ENCODE measurements at places on chromosomes 6 and 20.

GRCh38 chr6:57135885-57136284 lies 36.2 kb upstream of the BAG2 start:
- DNase-seq, result no peak

- DNase-seq, result no peak
These were observed 23.6 kb upstream of the WFDC2 start for GRCh38 chr20:45445805-45446562.

DNA sequence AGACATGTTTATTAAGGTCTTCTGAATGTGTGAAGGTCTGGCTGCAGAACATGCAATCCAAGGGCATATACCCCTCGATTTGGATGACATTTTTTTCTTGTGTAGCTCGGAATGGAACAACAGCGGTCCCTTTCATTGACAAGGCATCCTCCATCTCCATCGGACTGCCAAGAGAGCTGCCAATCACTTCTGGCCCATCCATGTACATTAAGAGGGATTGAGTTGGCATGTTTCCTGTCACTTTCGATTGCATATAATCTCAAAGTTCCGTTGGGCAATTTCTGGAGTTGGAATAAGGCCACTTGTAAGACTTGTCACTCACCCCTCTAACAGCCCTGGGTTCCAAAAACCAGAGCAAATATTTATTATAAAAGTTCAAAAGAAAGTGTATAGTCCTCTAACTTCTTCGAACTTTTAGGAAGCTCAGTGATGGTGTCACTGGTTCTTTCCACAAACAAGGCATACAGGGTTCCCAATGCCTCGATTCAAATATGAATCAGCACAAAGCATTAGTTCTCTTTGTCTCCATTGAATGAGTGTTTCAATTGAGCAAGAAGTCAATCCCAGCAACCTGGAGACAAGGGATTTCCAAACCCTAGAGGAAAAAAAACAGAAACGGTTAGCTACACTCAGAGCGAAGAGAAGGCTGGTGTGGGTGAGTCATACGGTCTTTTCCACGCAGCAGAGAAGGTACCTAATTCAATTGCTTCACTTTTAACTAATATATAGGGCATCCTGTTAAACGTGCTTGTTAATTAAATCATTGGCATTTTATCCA lies 10.9 kb downstream of the ZNF217 start:
- DNase-seq, result no peak

- DNase-seq, result peak; percentile 75
These were observed 13.0 kb downstream of the CD83 start for GRCh38 chr6:14130435-14131075.

DNA sequence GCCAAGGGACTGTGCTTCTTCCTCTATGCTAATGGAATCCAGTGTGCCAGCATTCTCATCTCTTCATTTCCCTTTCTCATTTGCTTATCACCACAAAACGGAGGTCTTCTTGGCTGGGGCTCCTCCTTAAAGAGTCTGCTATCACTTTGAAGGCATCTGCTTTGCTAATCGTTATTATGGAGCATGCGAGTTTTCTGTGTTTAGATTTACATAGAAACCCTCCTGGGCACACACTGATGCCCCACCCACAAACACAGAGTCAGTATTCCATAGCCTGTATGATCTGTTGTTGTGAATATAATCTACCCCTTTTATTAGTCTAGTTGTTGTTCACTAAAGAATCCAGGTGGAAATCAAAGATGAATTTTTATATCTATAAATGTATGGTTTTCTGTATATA lies 83.4 kb upstream of the XRN2 start:
- DNase-seq, result no peak

Measured in adrenal gland (tissue), 19 donors.